Activated naive CD4-positive, alpha-beta T cell treated with anti-CD3 and anti-CD28 coated beads, Interleukin-2, amount 50 U/mL, for 72 hours (primary cell): ENCODE measurements at places on chromosomes 2 and 18. TPM values are rescaled to one million over a fixed set of nuclear protein-coding genes. Genes with fewer than 3 reads are reported as not detected.

Gene KDSR
- 69.1 TPM for total RNA-seq

Gene RFX8
- total RNA-seq: 1.9 TPM

Gene CCBE1
- total RNA-seq: 0.08 TPM

Gene ITPRIPL1
- 28.2 TPM for total RNA-seq

Gene PROKR1
- not detected for total RNA-seq

Gene CYP27C1
- total RNA-seq: not detected

Gene ALPP
- 0.16 TPM for total RNA-seq

Gene CAPN14
- total RNA-seq: 1.0 TPM

Gene GALNT3
- 5.3 TPM for total RNA-seq

Gene POLE4
- total RNA-seq: 51.8 TPM

Gene AKAIN1
- total RNA-seq: not detected

Gene FAM110C
- total RNA-seq: 2.1 TPM

Gene DUSP2
- total RNA-seq: 202 TPM

Gene QPCT
- 1.5 TPM for total RNA-seq

Gene FIGN
- not detected for total RNA-seq

Gene SPATA3
- total RNA-seq: 0.84 TPM

Gene REG1B
- not detected for total RNA-seq

Gene ALK
- not detected for total RNA-seq

Gene BOLA3
- total RNA-seq: 96.7 TPM

Gene LINC00305
- not detected for total RNA-seq

Gene MRPL44
- total RNA-seq: 52.2 TPM

Gene DLGAP1
- total RNA-seq: not detected

Gene GATA6
- not detected for total RNA-seq

Gene HOXD13
- total RNA-seq: not detected

Gene MPHOSPH10
- 42.7 TPM for total RNA-seq

Gene SPRED2
- total RNA-seq: 8.3 TPM

Gene DPYSL5
- not detected for total RNA-seq

Gene CHPF
- total RNA-seq: 16.7 TPM

Gene SAG
- not detected for total RNA-seq

Gene IL37
- 0.32 TPM for total RNA-seq

Gene PPM1B
- 57.5 TPM for total RNA-seq

Gene ARHGAP25
- total RNA-seq: 43.0 TPM

Gene IL1A
- total RNA-seq: 0.49 TPM

Gene DCDC2C
- total RNA-seq: not detected

Gene DNAH7
- 0.05 TPM for total RNA-seq

Gene CCL20
- total RNA-seq: 3.4 TPM

Gene GALR1
- total RNA-seq: not detected

Gene UGT1A5
- not detected for total RNA-seq

Gene THSD7B
- total RNA-seq: not detected
